Mesenteric fat pad (tissue), 1 donor: ENCODE measurements at places on chromosomes 6 and 20. TPM values are rescaled to one million over a fixed set of nuclear protein-coding genes. Genes with fewer than 3 reads are reported as not detected.

The OPN5 gene
- not detected for total RNA-seq

The BTN1A1 gene
- not detected for total RNA-seq

The MAFB gene
- 86.0 TPM for total RNA-seq

The LGSN gene
- total RNA-seq = not detected

The KCNK16 gene
- not detected for total RNA-seq

The EDEM2 gene
- total RNA-seq = 58.6 TPM

The GPR63 gene
- total RNA-seq = 0.32 TPM

The SRSF6 gene
- total RNA-seq = 99.8 TPM

The OTOR gene
- total RNA-seq = not detected

The ADAM33 gene
- 30.7 TPM for total RNA-seq

The NCOA7 gene
- 87.4 TPM for total RNA-seq

The BHLHE23 gene
- not detected for total RNA-seq

The RIPOR3 gene
- 19.7 TPM for total RNA-seq

The NKAIN4 gene
- total RNA-seq = not detected

The ADGB gene
- total RNA-seq = not detected

The KLC4 gene
- total RNA-seq = 18.1 TPM

The XRN2 gene
- total RNA-seq = 55.1 TPM

The PRSS16 gene
- 0.19 TPM for total RNA-seq

The OR2H2 gene
- not detected for total RNA-seq

The CAP2 gene
- total RNA-seq = 9.3 TPM

The SLC13A3 gene
- total RNA-seq = 1.5 TPM

The SLC22A3 gene
- total RNA-seq = 8.6 TPM

The ASIP gene
- total RNA-seq = not detected

The CAGE1 gene
- total RNA-seq = not detected

The RSPH9 gene
- not detected for total RNA-seq

The FOXA2 gene
- total RNA-seq = not detected

The RSPH3 gene
- 6.7 TPM for total RNA-seq

The LSM14B gene
- 23.7 TPM for total RNA-seq

The LZTS3 gene
- 6.2 TPM for total RNA-seq

The DSTN gene
- total RNA-seq = 165 TPM

The SLC22A7 gene
- not detected for total RNA-seq

The NMBR gene
- total RNA-seq = not detected

The ARMH2 gene
- not detected for total RNA-seq

The MDFI gene
- 21.7 TPM for total RNA-seq

The C6orf163 gene
- total RNA-seq = 3.1 TPM

The CTNNBL1 gene
- total RNA-seq = 51.8 TPM

The SLC17A9 gene
- 12.7 TPM for total RNA-seq

The SLC22A16 gene
- total RNA-seq = 1.4 TPM

The CENPW gene
- total RNA-seq = 4.3 TPM

The DLK2 gene
- not detected for total RNA-seq

The PNPLA1 gene
- 0.32 TPM for total RNA-seq

The EFCAB8 gene
- total RNA-seq = 0.39 TPM

The RIMS1 gene
- 2.1 TPM for total RNA-seq

The SHLD1 gene
- total RNA-seq = 3.1 TPM
